Inflammatory macrophage (primary cell): ENCODE measurements at places on chromosomes 16 and 17.

GRCh38 chr17:77746393-77746792, 212.1 kb upstream of the TNRC6C start:
- no peak for DNase-seq

DNA sequence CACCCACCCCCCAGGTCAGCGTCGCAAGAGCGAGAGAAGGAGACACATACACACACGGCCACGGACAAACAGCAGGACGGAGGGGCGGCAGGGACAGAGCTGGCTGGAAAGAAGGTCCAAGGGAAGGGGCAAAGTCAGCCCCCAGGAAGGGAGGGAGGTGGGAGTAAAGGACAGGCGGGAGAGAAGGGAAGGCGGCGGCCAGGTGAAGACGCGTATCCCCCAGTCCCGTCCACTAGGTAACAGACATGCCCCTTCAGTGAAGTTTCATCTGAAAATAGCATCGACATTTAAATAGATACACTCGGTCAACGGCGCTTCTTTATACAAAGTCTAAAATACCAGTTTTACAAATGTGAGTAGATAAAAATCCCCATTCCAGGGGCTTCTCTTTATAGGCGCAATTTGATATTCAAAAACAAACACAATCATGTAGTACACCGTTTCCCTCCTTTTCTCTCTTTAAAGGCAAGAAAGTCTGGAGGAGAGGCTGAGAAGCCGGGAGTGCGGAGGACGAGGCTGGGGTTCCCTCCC, 4.5 kb downstream of the CBX8 start:
- no peak for DNase-seq

GRCh38 chr17:33667671-33668070, 374.6 kb upstream of the ASIC2 start:
- no peak for DNase-seq

- DNase-seq: no peak
These were observed 237 bp downstream of the C1QL1 start for GRCh38 chr17:44967907-44968224.

GRCh38 chr16:19502395-19503131, 19.3 kb downstream of the GDE1 start:
- peak; percentile 78 for DNase-seq

DNA sequence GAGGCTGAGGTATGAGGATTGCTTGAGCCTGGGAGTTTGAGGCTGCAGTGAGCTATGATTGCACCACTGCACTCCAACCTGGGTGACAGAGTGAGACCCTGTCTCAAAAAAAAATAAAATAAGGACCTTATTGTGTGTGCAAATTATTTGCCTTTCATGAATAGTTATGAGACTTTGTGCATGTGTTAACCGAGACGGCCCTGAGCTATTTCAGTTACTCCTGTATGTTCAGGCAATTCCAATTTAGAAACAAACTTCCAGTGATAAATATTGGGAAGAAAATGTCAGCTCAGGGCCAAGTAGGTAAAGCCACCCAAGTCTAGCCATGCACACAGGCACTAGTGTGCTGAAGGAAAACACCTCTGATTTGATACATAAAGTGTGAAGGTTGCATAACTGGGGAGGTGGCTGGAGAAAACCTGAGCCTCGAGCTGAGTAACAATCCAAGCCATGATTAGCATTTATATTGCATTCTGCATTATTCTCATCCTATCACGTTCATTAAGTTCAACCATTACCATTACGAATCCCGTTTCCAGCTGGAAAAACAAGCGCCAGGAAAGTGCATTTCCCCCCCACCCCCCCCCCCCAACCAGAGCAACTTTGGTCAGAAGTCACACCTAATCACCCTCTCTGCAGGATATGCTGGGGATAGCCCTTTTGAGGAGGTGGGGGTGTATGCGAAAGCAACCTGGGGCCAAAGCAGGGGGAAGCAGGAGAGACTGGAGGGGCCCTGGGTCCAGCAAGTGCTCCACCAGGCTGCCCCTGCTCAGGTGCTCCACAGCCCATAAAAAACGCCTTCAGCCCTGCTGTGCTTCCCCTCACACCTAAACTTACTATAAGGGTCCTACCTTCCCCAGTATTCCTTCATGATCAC, 18.6 kb upstream of the ENDOV start:
- DNase-seq: no peak

- no peak for DNase-seq
These were observed 290.5 kb downstream of the CPPED1 start for GRCh38 chr16:12513076-12513790.

- peak; percentile 55 for DNase-seq
These were observed 13.3 kb upstream of the RPL38 start for GRCh38 chr17:74190154-74190553.

- no peak for DNase-seq
These were observed 28.4 kb upstream of the ZNF423 start for GRCh38 chr16:49884033-49885015.

DNA sequence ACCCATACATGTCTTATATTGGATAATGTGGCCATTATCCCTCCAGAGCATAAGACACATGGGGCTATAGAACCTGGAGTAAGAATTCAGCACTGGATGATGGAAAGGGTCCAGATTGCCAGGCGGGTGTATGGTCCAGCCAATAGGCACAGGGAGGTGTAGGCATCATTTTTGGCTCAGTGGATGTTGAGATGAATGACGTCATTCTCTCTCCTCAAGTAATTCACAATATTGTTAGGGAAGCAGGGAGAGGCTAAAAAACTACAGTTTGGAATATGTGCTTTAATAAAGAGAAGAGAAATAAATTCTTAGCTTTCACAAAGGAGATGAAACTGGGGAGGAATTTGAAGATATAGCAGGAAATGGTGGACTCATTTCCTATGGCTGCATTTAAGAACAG, 461.1 kb upstream of the GOT2 start:
- no peak for DNase-seq

GRCh38 chr16:88901718-88902337, 35.4 kb upstream of the PABPN1L start:
- no peak for DNase-seq

DNA sequence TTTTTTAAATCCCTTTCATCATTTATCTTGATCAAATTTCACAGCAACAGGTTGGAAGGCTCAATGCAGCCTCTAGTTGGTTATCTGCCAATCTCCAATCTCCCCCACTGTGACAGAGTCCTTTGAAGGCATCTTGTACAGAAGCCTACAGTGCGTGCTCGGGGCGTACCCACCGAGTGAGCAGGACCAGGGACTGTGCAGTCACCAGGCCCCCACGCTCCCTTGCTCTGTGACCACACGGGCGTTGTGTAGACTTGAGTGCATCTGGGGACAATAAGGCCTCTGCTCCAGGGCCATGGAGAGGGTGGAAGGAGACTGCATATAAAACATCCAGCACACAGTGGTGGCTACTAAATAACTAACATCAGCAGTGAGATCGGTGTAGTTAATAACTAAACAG, 63.4 kb downstream of the GTF3C1 start:
- DNase-seq: no peak

- no peak for DNase-seq
These were observed 1.1 kb upstream of the AKTIP start for GRCh38 chr16:53503991-53504663.

DNA sequence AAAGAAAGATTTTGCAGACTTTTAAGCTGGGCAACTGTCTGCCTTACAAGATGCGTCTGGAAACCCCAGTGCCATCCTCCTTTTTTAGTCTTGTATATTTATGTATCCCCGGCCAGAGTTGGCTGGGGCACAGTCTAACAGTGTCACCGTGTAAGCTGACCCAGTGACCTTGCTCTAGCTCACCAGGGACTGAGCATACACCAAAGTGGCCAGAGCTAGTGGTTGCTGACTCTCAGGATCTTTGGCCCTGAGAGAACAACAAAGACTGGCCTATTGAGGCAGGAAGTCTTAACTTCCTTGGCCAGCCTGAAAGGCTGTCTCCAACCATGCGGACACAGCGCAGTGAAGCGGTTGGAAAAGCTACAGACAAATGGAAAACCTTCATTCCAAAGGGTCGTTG, 745.2 kb downstream of the WWOX start:
- no peak for DNase-seq

DNA sequence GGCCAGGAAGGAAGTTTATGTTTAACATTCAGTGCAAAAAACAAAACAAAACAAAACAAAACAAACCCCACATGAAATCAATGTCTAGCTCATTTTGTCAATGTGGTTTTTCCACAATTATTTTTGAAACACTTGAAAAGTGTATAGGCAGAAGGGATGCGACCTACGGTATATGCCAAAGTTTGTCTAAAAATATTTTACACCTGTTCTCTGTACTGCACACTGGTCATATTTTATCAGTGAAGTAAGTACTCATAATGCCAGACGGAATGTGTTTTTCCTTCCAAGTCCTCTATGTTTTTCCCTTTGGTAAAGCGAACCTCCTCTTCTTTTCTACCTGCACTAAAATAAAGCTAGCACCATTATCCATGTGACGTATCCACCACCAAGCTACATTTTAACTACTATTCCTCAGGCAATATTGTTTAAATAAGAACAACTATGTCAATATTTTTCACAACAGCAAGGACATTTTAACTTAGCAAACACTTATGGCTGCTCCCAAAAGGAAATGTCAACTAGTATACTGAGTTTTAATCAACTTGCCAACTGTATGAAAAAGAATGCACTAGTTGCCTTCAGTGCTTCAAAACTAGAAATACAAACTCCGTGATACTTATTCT, 10.3 kb downstream of the TOB1 start:
- no peak for DNase-seq

GRCh38 chr17:67433248-67433924, 56.3 kb downstream of the PITPNC1 start:
- no peak for DNase-seq

DNA sequence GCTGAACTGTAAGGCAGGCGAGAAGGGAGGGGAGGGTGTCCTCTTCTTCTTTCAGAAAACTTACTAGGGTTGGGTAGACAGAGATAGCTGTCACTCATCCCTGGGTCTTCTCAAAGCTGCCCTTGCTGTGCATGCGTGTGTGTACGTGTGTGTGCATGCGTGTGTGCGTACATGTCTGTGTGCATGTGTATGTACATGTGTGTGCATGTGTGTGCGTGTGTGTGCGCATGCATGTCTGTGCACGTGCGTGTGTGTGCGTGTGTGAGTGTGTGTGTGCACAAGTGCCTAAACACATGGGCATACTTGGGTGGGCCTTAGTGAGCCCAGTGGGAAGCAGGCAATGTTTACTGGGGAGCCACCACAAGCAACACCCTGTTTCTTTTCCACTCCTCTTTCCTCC, 154.8 kb upstream of the TNRC6C start:
- no peak for DNase-seq

- no peak for DNase-seq
These were observed 2.7 kb downstream of the TOM1L1 start for GRCh38 chr17:54903375-54903774.

GRCh38 chr17:33968350-33969044, 286.6 kb upstream of the CCL2 start:
- DNase-seq: no peak

DNA sequence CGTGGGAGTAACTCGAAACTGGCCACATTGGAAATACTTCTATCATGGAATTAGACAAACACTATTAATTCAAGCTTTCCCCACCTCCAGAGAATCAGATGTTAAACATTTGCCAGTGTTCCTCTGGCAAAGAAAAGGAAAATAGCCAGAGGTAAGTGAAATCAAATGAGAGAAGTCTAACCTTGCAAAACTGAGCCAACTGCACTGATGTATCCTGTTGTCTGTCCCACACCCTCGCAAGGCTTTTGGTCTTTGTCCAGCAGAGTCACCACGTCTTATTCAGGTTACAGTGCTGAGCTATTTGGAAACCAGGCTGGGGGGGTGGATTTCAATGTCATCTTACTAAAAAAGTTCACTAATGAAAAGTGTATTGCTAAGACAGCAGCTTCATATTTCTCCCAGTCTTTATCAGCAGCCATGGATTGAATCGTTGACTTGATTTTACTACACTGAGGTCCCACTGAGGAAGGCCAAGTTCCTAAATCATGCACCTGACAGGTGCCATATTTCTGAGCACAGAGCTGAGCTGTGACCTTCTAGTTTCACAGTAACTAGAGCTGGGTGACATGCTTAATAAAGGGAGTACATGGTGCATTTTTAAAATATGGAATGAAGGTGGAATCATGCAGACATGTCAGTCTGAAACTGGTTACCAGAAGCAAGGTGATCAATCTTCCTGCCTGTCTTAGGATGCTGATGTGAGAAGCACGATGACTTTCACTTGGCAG, 85.2 kb upstream of the HSBP1 start:
- no peak for DNase-seq
